Activated naive CD4-positive, alpha-beta T cell treated with anti-CD3 and anti-CD28 coated beads, Interleukin-2, amount 50 U/mL, for 72 hours (primary cell): ENCODE measurements at places on chromosomes 7 and 10. TPM values are rescaled to one million over a fixed set of nuclear protein-coding genes. Genes with fewer than 3 reads are reported as not detected.

The CREB5 gene
- total RNA-seq: not detected

The ZDHHC6 gene
- 47.8 TPM for total RNA-seq

The TRIM24 gene
- total RNA-seq: 14.3 TPM

The ABCB1 gene
- 5.0 TPM for total RNA-seq

The CDHR1 gene
- 0.64 TPM for total RNA-seq

DNA sequence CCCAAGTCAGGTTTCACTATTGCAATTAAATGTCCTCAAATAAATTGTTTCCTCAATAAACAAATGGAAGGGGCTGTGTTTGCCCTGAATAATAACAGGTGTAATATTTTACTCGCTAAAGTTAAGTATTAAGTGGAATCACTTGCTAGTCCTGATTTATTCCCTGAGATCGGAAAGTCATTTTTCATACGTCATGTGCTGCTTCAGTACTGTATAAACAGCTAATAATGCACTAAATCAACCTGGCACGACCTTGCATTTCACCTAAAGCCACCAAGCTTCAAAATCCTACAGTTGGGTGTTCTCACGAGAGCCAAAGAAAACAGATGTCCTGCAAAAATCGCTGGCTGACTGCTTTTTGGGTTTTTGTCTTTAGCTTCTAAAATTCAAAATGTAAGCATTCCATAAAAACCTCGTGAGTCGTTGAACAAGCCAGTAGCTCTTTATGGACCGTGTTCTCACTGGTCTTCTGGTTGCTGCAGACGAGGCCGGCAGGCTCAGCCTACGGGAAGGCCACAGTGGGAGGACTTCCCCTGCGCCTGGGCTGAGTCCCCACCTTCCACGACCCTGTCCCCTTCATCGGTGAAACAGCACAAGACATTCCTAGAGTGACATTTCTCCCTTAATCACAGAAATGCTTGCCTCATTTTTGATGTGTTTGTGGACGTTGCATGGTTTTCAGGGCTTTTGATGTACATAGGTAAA lies 17.9 kb upstream of the MNX1 start:
- DNase-seq: no peak

GRCh38 chr7:101216001-101216859 lies 1.2 kb downstream of the PLOD3 start:
- no peak for DNase-seq

DNA sequence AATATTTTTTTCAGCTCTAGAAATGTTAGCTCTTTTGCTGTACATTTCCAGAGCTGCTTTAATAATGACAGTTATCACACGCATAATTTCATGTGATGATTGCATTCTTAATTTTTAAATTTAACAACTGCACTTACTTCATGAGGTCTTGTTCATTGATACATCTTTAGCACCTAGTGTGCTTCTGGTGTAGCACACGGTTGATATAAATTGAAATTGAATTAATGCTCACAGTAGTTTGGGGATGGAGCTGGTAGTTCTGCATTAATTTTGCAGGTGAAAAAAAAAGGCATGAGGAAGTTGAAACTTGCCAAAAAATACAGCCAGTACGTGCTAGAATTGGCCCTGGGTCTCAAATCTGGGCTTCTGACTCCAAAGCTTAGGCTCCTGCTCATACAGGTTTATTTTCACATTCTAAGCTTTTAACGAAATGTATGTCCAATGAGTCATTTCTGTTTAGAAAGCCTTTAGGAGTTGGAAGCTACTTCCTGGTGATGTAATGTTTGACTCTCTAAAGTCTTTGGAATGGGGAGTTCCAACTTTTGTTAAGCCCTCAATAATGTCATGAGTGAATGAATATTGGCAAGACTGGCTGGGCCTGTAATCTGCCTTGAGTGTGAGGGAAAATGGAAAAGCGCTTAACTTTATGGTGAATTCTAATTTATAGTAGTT lies 62.5 kb downstream of the DAGLB start:
- no peak for DNase-seq

DNA sequence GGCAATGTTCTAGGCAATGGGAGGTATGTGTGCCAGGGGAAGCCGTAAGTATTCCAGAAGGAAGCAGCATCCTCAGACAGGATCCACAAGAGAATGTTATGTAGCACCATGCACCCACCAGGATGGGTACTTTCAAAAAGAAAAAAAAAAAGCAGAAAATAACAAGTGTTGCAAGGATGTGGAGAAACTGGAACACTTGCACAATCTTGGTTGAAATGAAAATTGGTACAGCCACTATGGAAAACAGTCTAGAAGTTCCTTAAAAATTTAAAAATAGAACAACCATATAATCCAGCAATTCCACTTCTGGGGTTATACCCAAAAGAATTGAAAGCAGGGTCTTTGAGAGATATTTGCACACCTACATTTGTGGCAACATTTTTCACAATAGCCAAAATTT lies 20.2 kb downstream of the C10orf71 start:
- DNase-seq: no peak

- no peak for DNase-seq
Measured at GRCh38 chr10:48213047-48213446, 61.4 kb downstream of the FRMPD2 start.

DNA sequence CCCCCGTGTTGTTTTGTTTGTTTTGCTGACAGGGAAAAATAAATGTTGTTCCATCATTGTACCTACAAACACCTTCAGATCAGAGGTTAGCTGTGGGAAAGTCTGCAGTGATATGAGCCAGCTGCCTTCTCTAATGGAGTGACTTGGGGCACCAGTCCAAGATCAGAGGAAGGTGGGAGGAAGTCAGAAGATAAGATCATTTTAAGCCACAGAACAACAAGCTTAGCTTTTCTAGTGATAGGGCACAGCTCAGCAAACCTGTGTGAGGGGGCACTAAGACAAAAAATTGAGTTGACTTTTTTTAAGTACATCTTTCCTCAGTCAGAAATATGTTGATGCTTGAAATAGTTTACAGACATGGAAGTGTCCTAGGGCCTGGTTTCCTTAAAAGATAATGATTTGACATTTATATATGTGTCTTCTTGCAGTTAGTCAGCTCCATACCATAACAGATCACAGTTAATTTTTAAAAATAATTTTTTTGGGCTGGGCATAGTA lies 240.3 kb upstream of the KAT6B start:
- DNase-seq: no peak

DNA sequence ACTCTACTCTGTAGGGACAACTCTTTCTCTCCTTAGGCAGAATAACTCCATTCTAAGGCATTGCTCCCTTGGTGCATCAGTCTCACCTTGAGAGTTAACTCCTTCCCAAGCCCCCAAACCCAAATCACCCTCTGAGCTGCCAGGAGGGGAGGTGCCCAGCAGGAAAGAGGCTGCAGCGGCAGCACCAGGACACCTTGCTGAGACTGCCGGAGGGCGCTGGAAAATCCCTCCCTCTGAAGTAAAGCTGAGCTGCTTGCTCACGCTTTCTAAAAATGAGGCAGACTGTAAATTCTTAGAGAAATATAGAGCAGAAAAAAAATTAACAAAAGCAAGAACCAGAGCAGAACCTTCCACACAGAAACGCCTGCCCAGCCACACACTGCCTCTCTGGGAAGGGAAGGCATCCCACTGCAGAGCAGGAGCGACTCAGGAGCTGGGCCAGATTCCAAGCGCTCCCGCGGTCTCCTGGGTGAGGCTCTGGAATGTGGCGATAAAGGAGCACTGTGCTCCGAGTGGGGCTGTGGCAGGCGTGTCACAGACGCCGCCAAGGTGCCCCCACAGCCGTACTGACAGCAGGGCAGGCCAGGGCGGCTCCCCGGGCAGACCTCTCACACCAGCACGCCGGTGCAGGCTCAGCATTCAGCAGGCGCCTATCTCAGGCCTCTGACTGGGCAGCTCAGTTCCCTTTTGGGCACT lies 202.1 kb downstream of the TNS3 start:
- DNase-seq: no peak
